ENCODE measurements at places on chromosomes 7 and 10.
A peak's percentile ranks its signal among the peaks of the same experiment; 100 is the strongest.

GRCh38 chr10:101833466-101833865 lies 10.1 kb downstream of the KCNIP2 start:
- DNase-seq = no peak

DNA sequence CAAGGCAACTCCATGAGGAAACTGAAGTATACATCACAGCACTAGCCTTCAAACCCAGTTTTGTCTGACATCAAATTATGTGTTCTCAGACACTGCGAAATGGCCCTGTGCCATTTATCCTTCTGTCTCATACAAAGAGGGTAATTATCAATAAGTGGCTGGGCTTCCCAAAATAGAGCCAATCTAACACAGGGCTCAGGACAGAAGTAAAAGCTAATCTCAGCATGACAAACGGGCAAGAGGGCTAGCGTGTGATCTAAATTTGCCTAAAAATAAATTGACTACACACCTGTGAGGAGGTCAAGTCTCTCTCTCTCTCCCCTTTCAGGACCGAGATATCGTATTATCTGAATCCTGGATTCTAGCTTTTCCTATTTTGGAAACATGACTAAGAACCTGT lies 67.2 kb downstream of the DGKB start:
- no peak for DNase-seq

GRCh38 chr7:134613623-134614347 lies 32.9 kb upstream of the BPGM start:
- peak; percentile 97 for DNase-seq

DNA sequence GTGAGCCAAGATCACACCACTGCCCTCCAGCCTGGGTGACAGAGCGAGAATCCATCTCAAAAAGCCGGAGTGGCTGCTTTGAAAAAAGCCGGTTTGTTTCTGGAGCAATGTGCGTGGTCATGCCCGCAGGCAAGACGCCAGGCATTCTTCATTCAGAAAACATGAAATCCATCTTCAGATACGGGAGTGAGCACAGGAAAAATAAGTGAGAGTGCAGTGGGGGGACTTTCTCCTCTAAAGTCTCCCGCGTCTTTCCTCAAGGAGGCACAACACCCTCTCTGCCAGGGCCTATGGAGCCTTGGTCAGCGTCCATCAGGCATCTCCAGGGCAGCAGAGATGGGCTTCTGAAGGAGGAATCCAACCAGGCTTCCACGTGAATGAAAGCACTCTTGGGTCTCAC lies 62.3 kb upstream of the DGKI start:
- peak; percentile 63 for DNase-seq

DNA sequence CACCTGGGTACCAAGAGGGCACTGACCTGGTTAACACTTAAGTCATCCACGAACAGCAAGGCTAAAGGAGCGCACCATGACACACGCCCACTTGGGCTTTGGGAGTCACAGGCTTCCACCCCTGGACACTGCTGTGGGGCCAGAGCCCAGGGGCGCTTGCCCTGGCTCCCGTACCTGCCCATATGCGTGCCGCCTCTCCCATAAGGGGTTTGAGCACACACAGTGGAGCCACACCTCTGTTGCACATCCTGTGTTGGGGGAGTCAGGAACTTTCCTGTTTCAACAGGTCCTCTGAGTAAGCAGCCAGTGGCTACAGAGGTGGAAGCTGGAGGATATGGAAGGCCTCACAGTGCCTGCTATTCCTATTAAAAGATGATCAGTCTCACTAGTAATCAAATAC lies 152.0 kb downstream of the REEP3 start:
- DNase-seq = no peak

GRCh38 chr10:114779803-114780576 lies 41.6 kb upstream of the FHIP2A start:
- DNase-seq = peak; percentile 78

- peak; percentile 62 for DNase-seq
Measured at GRCh38 chr7:36100226-36100625, 52.8 kb upstream of the EEPD1 start.

DNA sequence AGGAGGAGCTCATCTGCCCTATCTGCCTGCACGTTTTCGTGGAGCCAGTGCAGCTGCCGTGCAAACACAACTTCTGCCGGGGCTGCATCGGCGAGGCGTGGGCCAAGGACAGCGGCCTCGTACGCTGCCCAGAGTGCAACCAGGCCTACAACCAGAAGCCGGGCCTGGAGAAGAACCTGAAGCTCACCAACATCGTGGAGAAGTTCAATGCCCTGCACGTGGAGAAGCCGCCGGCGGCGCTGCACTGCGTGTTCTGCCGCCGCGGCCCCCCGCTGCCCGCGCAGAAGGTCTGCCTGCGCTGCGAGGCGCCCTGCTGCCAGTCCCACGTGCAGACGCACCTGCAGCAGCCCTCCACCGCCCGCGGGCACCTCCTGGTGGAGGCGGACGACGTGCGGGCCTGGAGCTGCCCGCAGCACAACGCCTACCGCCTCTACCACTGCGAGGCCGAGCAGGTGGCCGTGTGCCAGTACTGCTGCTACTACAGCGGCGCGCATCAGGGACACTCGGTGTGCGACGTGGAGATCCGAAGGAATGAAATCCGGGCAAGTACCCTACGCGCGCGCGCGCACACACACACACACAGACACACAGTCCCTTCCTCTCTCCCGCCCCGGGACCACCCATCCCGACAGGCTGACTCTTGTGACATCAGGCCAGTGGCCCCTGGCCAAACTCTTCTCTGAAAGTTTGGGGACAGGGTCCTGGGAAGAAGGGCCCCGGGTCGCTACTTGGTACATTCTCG lies 538 bp downstream of the TRIM8 start:
- DNase-seq = peak; percentile 72

GRCh38 chr10:95404462-95404858 lies 113.7 kb upstream of the PDLIM1 start:
- no peak for DNase-seq

GRCh38 chr7:99579956-99580777 lies 17.9 kb upstream of the TMEM225B start:
- peak; percentile 22 for DNase-seq

- no peak for DNase-seq
Measured at GRCh38 chr7:49631071-49631815, 142.2 kb upstream of the VWC2 start.

GRCh38 chr7:126185959-126186580 lies 1066.7 kb downstream of the GRM8 start:
- DNase-seq = no peak

DNA sequence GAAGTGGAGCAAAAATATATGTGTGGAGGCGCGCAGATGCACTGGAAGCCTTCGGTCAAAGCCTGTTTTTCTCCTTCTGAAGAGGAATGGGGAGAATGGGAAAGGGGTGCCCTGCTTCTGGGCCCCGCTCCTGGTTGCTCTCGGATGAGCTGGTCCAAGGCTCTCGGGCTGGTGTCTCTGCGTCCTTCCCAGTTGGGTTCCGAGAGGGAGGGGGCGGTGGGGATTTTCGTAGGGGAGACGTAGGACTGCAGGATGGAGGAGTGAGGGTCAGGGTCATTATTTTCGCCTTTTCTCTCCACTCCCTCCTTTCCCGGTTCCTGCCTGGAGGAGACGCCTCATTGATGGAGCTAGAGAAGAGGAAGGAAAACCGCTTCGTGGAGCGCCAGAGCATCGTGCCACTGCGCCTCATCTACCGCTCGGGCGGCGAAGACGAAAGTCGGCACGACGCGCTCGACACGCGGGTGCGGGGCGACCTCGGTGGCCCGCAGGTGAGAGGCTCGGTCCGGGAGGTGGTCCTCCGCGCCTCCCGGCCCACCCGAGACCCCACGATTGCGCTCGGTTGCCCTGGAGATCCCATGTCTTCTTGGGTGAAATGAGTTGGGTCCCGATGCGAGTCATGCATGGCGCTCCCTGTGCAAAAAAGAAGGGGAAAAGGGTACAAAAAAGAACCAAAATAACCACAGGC lies 790 bp downstream of the ADAM22 start:
- no peak for DNase-seq

GRCh38 chr10:102635377-102635776 lies 8.9 kb upstream of the TRIM8 start:
- no peak for DNase-seq

GRCh38 chr10:69413221-69413865 lies 3.4 kb downstream of the TACR2 start:
- DNase-seq = peak; percentile 60

DNA sequence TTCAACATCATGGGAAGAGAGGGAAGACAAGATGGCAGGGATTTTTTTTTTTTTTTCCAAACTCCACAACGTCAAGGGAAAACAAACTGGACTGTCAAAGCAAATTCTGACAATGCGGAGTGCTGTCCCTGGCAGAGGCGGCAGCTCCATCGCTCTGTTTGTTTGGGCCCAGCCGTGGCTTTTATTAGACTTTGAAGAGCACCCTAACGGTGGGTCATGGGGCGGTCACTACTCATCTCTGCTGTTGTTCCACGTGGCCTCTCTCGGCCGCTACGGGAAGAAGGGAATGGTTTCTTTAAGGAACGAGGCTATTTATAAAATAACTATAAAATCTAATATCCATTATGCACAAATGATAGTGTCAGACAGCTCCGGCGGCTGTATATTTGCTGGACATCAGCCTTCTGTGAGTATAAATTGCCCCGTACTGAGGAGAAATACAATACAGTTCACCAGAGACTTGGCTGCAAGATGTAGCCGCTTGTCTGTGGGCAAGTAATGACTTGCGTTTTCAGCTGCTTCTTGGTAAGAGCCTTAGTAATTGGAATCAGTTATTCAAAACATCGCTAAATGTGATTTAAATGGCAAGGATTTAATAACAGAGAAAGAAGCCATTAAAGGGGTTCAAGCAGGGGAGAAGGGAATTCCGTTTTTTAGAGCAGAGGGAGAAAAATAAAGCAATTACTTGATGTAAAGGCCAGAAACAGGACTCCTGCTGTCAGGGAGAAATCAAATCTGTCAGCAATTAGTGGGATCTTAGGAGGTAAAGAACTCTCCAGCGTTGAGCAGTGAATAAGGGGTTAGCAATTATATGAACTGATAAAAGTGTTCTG lies 61.7 kb upstream of the RAB11FIP2 start:
- peak; percentile 59 for DNase-seq

DNA sequence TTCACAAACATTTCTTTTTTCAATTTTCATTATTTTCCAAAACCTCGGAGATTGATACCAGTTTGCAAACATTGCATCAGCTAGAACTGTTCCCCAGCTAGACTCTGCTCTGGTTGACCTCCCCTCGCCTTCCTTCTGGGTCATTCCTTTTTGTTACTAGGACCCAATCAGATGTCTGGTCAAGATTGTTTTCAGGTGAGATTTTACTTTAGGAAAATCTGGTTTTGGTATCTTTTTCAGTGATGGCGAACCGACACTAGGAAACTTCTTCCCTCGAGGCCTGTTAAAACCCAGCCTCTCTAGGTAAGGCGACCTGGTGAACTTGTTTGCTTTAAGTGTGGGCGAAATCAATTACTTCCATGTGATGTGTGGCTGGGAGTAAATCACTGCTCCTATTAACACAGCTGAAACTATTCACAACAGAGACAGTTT lies 8.4 kb downstream of the PROSER2 start:
- peak; percentile 42 for DNase-seq

- no peak for DNase-seq
Measured at GRCh38 chr7:100896732-100897608, 1.3 kb upstream of the ACHE start.

- DNase-seq = no peak
Measured at GRCh38 chr7:43538404-43538771, 44.5 kb upstream of the STK17A start.

- DNase-seq = no peak
Measured at GRCh38 chr7:157519246-157519645, 182.4 kb downstream of the DNAJB6 start.

DNA sequence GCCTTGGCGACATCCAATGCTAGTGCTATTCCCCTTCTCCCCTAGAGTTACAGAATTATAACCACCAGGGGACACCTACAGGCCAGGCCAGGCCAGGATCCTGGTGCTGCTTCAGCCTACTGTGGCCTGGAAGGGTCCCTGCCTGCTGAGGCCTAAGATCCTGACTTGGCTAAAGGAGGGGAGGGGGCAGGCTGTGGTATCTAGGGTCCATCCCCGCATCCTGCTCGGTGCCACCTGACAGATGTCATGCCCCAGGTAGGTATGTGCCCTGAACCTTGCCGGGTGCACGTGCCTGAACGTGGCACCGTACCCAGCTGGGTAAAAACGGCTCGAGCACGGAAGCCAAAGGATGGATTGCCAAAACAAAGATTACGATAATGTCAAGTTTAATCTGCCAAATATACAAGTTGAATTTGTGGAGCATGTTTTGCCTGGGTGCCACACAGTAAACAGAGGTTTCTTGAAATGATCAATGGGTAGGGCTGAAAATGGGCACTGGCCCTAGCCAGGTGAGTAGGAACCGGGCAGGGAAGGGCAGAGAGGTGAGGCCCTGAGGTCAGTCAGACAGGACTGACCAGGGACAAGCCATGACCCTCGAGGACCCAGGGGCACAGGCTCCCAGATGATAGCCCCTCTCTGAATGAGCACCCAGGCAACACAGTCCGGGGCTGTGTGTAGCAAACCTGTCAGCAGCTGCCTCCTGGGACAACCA lies 12.6 kb downstream of the PDAP1 start:
- no peak for DNase-seq

- peak; percentile 45 for DNase-seq
Measured at GRCh38 chr10:110414548-110415309, 83.0 kb upstream of the DUSP5 start.

- no peak for DNase-seq
Measured at GRCh38 chr7:149884016-149884415, 10.2 kb downstream of the ATP6V0E2 start.

DNA sequence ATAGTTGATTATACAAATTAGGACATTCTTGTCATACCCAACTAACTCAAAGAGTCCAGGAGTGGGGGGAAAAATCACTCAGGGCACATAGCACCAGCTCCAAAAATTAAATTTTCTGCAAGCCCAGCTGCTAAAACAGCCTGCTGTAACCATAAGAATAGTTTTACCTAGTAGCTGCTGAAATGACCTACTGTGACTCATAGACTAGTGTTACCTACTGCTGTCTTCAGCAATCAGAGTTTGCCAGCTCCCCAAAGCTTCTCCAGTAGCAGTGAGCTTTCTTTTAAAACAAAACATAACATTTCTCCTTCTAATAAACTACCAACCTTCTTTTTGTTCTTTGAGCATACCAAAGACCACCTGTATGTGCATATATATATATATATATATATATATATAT lies 4.2 kb upstream of the ARHGAP12 start:
- DNase-seq = no peak

DNA sequence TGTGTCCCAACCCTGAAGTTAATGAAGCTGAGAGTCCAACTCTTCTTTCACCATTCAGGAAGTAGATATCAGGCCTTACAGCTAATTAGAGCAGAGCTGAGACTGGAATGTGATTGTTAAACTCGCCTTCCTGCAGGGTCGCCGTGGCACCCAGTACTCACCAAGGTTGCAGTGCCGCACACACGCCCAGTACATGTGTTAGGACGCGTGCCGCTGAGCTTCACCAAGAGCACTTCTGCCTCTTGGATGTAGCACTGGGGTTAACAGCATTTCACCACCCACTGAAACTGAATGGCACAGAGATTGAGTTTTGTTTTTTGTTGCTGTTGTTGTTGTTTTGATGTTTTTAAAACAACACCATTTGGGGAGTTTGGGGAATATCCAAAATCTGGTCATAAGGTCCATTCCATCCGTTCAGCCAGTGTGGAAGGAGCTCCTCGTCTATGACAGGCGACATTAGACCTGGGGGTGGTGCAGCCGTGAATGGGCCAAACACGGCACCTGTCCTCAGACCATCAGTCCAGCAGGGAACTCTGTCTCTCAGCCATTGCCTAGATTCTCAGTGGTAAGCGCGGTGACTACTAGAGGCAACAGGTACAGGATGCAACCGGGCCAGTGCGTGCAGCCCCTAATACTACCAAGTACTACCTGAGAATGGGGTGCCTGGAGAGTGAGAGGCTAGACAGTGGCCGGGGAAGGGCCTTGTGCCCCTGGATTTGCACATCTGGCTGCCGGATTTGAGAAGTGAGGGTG lies 21.9 kb downstream of the WIPI2 start:
- no peak for DNase-seq

Measured in AG10803 (cell line).